ENCODE measurements at places on chromosomes 6 and 20. TPM values are rescaled to one million over a fixed set of nuclear protein-coding genes. Genes with fewer than 3 reads are reported as not detected.

KCNK5 gene
- total RNA-seq = 0.31 TPM

HRH3 gene
- not detected for total RNA-seq

METTL24 gene
- total RNA-seq = 0.10 TPM

FAM217A gene
- not detected for total RNA-seq

LAMA5 gene
- 1.2 TPM for total RNA-seq

MAPK14 gene
- total RNA-seq = 86.9 TPM

SEL1L2 gene
- total RNA-seq = not detected

FOXA2 gene
- total RNA-seq = not detected

CCN2 gene
- total RNA-seq = under 0.01 TPM

PACSIN1 gene
- total RNA-seq = 0.42 TPM

LY86 gene
- total RNA-seq = 64.5 TPM

MATN4 gene
- not detected for total RNA-seq

PTPRT gene
- total RNA-seq = under 0.01 TPM

GINS1 gene
- 0.21 TPM for total RNA-seq

SLA2 gene
- total RNA-seq = 25.3 TPM

HMGN3 gene
- 26.4 TPM for total RNA-seq

BEND3 gene
- 1.5 TPM for total RNA-seq

GTSF1L gene
- total RNA-seq = not detected

CNPY3 gene
- 77.1 TPM for total RNA-seq

KCNB1 gene
- total RNA-seq = under 0.01 TPM

FABP7 gene
- not detected for total RNA-seq

Data from mononuclear cell (primary cell).